Stimulated activated CD8-positive, alpha-beta memory T cell treated with anti-CD3 and anti-CD28 coated beads, Interleukin-12 subunit alpha, Interleukin-12 subunit beta, amount 100 ng/mL, for 1 hour (primary cell): ENCODE measurements at places on chromosomes 7 and 10.

GRCh38 chr7:99042957-99043356, 101.0 kb downstream of the SMURF1 start:
- no peak for DNase-seq

DNA sequence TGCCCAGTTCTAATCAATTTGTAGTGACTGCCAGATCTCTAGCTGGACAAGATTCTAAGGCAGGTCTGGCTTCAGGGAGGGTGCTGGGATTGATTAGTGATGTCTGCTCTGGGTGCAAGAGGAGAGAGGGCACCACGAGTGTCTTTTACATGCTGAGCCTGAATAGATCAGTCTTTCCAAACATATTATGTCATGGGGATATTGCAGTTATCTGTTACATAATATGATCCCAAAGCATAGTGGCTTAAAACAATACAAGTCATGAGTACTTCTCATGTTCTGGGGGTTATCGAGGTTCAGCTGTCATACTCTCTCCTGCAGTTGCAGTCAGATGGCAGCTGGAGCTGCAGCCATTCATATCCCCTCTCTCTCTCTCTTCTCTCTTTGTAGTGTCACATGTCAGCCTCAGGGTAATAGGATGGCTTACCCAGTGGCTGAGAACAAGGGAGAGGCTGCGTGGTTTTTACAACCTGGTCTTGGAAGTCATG, 26.0 kb downstream of the SLC29A3 start:
- no peak for DNase-seq

DNA sequence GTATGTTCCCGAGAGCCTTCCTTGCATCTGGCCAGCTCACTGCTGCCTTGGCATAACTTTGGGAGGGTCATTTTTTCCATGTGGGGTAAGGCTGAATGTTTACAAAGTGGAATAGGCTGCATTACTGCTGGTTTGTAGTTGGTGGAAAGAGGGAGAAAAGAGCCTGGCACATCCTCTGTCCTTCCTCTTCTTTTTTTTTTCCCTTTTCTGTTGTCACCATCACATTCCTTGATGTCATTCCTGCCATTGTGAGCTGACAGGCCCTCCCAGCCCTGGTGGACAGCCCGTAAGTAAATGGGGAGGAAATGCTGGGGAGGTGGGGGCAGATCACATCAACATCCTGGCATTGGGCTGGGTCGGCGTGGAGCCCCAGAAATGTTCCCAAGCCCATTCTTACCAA, at the start of gene GARIN1A:
GARIN1A (plus strand) TSS at position 301 of the 400 bp plus-strand sequence. CDS start 106 bp downstream, outside the sequence.
- DNase-seq = no peak

GRCh38 chr10:6563731-6564130, 16.3 kb downstream of the PRKCQ start:
- DNase-seq = no peak

DNA sequence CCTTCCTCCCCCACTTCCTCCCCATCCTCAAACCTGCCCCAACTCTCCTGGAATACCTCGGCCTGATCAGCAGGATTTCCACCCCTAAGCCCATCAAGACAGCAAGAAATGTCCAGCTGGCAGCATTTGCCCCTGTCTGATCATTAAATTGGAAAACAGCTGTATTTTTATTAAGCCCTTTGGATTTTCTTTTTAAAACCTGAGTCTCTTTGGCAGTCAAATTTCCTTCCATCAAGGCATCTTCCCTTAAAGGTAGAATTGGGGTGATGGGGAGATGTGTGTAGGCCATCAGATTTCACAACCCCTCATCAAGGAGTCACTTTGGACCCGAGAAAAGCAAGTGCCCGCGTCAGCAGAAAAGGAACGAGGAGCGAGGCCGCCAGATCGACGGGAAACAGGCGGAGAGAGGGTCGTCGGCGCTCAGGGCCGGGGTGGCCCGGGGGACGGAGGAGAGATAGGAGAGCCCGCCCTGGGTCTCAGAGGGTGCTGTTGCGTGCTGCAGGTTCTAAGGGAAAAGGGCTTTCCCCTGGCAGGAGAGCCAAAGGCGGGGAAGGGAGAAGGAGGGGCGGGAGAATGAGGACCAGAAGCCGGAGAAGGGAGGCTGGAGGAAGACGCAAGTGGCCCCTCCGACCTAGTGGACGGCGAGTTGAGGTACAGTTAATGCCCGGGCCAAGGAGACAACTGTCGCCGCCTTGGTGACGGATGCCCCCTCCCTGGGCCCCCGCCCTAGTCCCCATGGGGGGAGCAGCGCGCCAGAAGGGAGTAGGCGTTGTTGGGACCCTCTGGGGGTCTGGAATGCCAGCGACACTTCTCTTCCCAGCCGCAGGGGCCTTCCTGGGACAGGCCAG, 11.5 kb upstream of the GATA3 start:
- no peak for DNase-seq
